ENCODE measurements at places on chromosomes 5 and 9. TPM values are rescaled to one million over a fixed set of nuclear protein-coding genes. Genes with fewer than 3 reads are reported as not detected.

- DNase-seq: no peak
Measured at GRCh38 chr5:29853711-29854220, 1339.7 kb upstream of the CDH6 start.

The TAF11L6 gene
- not detected for polyA plus RNA-seq

The ADAMTS16 gene
- 0.71 TPM for polyA plus RNA-seq

DNA sequence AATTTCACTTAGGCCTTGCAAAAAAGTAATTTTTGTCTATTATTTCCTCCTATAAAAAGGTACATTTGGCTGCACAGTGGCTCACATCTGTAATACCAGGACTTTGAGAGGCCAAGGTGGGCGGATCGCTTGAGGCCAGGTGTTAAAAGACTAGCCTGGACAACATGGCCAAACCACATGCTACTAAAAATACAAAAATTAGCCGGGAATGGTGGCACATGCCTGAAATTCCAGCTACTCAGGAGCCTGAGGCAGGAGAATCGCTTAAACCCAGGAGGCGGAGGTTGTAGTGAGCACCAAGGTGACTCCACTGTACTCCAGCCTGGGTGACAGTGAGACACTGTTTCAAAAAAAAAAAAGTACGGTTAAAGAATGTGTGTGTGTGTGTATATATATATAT, 15.7 kb downstream of the NUP155 start:
- DNase-seq: no peak

Measured in A549 (cell line).